ENCODE measurements at places on chromosomes 6 and 20.

DNA sequence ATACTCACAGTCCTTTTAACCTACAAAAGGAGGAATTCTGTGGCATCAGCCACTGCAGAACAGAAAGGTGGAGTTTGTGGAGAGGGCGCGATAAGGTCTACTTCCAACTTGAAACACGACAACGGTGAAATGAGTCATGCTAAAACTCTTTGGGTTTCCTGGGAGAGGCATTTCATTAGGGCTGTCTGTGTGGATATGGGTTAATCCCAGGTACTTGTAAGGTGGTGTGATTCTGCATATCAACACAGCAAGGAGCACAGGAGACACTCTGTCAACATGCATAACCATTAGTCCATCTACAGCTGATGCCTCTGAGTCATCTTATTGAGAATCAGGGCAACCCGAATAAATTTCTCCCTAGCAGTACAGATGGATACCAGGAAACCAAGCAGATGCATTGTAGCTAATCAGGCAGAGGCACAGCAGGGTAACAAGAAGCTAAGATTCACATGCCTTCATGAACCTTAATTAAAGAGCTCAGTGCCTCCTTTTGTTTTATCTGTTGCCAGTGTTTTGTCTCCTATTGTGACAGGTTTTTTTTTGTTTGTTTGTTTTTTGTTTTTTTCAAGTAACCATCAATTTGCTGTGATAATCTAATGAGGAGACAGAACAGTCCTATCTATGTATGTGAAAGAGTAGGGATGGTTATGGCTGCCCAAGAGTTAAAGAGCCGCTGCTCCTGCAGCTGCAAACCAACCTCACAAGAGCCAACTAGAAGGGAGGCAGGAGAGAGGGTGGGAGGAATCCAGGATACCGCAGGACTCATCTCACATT, 315.8 kb upstream of the SOX4 start:
- DNase-seq, result peak; percentile 52

DNA sequence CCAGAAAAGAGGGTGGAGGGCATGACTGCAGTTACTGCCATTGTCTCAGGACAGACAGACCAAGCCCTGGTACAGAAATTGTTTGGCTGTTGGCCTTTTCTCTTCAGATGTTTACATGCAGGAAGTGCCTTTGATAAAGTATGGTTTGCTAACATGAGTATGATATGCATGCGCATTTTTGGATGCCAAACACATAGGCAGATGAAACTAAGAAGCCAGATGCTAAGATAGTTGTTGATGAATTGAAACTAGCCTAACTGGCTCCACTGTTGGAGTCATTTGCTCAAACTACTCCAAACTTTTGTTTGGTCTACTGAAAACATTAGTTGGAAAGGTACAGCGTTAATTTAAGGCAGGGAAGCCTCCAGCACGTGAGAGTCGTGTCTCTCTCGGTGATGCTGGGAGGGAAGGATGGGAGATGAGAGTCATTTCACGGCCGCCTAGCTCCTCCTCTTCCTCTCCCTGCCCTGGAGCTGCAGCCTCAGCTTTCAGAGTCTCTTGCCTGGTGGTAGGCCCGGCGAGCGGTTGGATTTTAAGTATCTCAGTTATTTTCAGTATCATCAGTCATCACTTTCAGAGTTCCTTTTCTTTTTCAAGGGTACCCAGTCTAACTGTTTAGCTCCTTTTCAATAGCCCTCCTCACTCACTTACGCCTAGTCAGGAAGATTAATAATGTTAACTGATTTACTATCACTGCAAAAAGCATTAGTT, 29.7 kb downstream of the RREB1 start:
- DNase-seq, result no peak

GRCh38 chr6:167758309-167759023, 68.2 kb upstream of the AFDN start:
- DNase-seq, result no peak

GRCh38 chr6:137395316-137395715, 98.9 kb downstream of the OLIG3 start:
- DNase-seq, result no peak

DNA sequence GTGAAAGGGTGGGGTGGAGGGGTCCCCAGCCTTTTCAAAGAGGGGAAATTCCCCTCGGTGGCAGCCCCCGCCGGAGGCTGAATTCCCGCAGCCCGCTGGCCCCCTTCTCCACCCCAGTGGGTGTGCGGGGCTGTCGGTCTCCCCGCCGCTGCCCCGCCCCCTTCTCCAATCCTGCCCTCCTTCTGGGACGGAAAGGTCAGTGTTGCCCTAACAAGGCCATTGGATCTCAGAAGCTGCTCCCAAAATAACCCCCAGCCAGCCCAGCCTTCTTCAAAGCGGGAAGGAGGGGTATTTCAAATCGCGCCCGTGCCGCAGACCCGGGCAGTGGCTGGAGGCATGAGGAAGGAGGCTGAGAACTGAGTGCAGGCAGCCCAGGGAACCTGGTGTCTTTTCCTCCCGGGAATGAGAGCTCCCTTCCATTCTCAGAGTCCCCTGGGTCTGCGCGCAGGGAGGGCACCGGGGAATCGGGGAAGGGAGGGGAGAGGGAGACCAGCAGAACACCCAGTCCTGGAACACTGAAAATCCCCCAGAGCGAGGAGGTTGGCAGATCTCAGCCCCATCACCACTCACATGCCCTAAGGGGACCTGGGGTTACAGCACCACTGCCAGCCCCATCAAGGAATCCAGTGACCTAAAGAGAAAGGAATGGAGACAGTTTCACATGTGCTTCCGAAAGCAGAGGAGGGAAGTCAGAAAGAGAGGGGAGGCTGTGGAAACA, at the start of gene JPH2:
Gene JPH2 (minus strand): TSS at position 135 of the 718 bp plus-strand sequence. CDS start 483 bp downstream, outside the sequence.
- DNase-seq, result peak; percentile 94

- no peak for DNase-seq
Observed at GRCh38 chr20:17897566-17898307, 70.9 kb downstream of the SNX5 start.

DNA sequence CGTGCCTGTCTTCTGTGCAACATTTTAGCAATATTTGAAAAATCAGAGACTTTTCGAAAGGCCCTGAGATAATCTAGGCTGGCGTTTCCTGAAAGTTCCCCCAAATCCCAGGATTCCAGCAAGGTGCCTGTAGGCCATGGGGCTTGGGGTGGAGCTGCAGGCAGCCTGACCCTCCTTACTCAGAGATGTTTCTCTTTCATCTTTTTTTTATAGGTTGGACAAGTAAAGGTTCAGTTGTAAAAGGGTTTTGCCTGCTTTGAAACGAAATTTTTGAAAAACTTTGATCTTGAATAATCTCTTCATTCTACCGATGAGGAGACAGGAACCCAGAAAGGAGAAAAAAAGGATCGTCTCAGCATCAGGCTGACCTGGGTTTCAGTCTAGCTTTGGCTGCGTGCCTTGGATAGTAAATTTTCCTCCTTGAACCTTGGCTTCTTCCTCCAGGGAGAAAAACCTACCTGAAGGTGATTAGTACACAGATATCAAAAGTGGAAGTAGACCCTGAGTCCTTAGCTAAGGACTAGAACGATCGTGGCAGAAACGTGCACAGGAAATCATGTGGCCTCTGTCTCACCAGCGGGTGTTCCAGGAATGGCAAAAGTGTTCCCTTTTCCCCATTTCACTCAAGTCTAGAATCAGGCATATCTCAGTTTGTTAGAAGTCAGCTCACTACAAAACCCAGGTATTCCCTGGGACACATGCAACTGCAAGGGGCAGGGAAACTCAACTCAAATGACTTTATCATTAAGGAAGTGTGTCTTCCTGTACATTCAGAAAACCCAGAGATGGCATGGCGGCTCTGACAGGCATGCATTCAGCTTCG, 128.2 kb upstream of the PTPN1 start:
- DNase-seq, result no peak

DNA sequence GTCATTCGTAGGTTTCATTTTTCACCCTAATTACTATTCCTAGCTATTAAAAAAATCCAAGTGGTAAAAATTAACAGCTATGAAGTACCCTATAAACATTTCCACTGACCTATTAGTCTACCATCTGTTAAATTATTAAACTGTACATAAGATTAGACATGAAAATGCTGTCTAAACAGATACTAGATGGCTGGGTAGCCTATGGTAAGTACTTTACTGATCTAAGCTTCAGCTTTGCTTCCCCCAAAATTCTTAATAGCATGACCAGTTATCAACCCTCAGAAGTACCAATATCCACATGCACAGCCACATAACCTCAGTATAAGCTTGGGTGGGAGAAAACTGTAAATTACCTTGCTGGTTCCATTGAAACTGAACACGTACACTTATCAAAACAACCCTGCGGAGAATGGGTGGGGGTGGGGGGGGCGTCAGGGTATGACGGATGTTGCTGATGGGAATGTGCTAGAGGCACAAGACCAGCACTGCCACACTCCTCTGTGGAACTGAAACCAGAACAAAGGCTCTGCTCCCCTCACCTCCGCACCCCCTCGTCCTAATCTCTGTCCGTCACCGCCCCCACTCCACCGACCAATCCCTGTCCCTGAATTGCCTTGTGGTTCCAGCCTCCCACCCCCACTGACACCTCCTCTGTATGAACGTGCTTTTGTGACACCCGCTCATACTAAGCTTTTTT, 45.3 kb downstream of the B4GALT5 start:
- no peak for DNase-seq

- no peak for DNase-seq
Observed at GRCh38 chr6:10578723-10579122, 57.6 kb downstream of the GCNT2 start.

DNA sequence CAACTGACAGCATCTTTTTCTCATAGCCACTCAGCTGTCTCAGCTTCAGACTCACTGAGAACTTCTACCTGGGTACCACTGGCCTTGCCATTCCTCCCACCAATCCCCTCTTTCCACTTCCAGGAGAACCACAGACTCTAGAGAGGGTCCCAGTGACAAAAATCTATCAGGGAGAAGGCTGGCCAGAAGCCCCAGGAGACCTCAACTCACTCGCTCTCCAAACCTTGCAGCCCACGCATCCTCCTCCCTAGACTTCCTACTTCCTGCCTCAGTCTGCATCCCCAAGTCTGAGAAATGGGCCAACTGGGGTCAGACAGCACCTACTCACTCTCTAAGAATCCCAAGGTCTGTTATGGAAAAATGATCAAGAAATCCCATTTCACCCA, 1.2 kb downstream of the TMEM239 start:
- no peak for DNase-seq

GRCh38 chr6:141056945-141057625, 1075.6 kb upstream of the GJE1 start:
- peak; percentile 91 for DNase-seq

DNA sequence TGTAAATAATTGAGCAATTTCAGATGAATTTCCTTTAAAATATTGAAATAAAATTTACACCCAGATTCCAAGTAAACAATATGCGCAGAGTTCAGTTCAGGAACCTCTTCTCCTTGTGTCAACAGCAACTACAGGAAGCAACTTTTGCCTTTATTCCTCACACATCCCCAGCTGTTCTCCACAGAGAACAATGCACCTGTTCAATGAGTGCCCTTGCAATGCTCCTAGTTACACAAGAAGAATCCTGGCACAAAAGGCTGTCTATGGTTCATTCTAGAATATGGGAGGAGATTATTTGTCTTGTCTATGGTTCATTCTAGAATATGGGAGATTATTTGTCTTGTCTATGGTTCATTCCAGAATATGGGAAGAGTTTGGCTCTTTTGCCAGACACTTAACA, 454.9 kb downstream of the BTBD3 start:
- DNase-seq, result no peak

GRCh38 chr6:169895000-169895759, 143.8 kb downstream of the ERMARD start:
- DNase-seq, result no peak

GRCh38 chr20:31861135-31861384, 9.3 kb downstream of the DUSP15 start:
- no peak for DNase-seq

DNA sequence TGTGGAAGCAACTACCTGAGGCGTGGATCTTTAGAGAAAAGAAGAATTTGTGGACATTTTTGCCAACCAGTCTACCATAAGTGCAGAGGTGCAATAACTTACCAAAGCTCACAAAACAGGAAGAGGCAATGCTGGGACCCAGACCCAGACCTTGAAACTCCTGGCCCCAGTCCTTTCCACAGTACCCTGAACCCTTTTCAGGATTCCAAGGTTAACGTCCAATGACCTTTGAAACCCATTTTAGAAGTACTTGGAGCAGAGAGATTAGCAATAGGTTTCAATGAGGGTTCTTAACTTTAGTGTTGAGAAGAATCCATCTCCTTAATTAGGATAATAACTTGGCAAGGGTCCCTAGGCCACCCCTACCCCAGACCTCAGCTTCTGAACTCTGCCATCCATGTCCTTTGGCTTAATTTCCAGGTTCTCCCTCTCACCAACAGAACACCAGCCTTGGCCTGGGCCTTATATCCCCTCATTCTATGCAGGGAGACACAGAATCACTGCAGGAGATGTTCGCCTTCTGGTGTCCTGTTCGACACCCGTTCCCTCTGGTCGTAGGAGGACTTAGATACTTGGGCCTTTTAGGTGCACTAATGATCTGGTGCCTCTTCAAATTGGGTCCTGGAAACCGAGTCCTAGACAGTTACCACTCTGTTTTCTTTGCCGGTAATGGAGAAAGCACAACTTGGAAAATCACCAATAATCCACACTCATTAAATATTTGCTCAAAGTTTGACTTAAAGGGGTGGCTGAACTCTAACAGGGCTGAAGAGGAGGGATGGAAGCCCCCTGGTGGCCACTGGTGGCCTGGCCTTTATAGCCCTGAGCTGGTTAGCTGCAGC, 40.6 kb downstream of the ISM1 start:
- peak; percentile 5 for DNase-seq

DNA sequence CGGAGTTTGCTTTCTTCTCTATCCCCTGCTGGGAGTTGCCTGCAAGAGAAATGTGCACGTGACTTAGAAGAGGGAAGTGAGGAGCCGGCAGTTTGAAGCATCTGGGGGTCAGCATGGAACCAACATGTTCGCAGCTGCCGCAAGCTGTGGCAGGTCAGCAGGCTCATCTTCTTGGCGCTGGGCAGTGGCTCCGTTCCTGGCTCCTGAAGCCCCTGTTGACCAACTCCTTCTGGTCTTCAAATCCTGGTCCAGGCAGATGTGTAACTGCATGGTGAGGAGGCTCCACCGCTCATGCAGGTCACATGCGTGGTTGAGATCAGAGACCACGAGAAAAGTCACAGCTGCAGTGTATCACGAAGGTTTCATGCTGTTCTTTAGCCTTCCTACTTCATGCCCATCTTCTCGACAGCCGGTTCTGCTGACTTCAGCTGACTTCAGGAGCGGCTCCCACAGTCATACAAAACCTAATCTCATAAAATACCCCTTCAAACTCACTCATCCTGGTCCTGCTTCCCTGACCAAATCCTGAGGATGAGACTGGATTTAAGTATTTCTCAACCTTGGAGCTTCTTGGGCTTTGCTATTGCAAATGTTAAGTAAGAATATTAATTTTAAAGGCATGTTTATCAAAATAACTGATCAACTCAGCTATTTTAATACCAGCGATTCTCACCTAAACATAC, 44.9 kb upstream of the BCAS1 start:
- DNase-seq, result no peak

DNA sequence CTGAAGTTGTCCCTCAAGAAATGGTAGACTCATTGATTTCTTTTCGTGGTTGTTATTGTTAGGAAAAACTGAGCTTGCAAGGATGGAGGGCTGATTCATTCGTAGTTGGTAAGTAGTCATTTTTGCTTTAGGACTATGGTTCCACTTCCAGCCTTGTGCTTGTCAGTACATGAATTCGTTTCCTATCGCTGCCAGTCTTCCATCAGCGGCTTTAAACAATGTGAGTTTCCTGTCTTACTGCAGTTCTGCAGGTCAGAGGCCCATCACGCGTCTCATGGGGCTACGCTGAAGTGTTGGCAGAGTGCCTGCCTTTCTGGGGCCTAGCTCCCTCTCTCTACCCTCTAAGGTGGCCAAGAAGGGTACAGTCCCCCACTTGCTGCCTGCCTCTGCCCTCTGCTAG, 11.4 kb upstream of the MDFI start:
- DNase-seq, result no peak

- no peak for DNase-seq
Observed at GRCh38 chr20:58792426-58792825, 58.3 kb downstream of the GNAS-AS1 start.
